ENCODE measurements at places on chromosomes 11 and 22.

- no peak for DNase-seq
Observed at GRCh38 chr11:43943372-43943930, 1.0 kb downstream of the C11orf96 start.

GRCh38 chr11:11220786-11221185 lies 132.3 kb downstream of the CSNK2A3 start:
- DNase-seq, result no peak

GRCh38 chr11:111697933-111698371 lies 68.2 kb downstream of the PPP2R1B start:
- DNase-seq, result no peak

- no peak for DNase-seq
Observed at GRCh38 chr22:29370537-29370936, 17.8 kb downstream of the AP1B1 start.

DNA sequence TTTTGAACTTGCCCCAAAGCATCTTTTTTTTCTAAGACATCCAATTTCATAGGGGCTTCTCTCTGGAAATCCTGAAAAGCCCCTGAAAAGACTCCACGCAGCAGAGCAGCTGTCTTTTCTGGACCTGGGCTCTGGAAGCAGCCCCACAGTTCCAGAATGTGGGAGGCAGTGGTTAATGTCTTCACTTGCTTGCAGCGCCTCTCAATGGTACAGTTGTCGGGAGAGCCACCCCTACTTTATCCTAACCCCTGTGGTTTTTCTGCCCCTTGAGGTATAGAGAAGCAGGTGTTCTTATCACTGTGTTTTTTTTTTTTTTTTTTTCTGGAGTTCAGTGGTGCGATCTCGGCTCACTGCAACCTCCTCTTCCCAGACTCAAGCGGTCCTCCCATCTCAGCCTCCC lies 83.4 kb upstream of the SORL1-AS1 start:
- no peak for DNase-seq

DNA sequence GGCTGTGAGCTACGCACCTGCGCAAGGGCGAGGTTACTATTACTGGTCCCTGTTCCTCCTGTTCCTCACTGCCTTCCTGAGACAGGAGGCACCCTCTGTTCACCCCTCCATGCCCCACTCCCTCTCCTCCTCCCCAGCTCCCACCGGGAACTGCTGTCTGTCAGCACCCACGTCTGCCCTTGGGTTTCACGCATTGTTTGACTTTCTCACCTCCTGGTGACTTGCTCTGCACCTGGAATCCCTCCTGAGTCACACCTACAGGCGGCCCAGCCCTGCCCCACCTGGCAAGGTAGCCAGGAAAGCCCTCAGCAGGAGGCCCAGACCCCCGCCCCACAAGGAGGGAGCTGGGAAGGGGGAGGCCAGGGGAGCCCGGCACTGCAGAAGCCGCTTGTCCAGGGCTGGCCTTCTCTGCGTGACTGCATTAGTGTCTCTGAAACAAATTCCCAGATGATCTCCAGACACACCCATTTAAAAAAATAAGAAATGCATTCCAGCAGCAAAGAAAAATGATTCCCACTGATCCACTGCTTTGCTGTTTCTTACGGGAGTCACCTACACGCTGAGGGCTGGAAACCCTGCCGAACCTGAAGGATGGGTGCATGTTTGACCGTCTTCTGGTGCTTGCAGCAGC lies 86.4 kb downstream of the CELSR1 start:
- DNase-seq, result no peak

- DNase-seq, result no peak
Observed at GRCh38 chr11:65499713-65500386, 1.0 kb downstream of the MALAT1 start.

- DNase-seq, result peak; percentile 11
Observed at GRCh38 chr11:64060861-64061444, 25.2 kb downstream of the FLRT1 start.

DNA sequence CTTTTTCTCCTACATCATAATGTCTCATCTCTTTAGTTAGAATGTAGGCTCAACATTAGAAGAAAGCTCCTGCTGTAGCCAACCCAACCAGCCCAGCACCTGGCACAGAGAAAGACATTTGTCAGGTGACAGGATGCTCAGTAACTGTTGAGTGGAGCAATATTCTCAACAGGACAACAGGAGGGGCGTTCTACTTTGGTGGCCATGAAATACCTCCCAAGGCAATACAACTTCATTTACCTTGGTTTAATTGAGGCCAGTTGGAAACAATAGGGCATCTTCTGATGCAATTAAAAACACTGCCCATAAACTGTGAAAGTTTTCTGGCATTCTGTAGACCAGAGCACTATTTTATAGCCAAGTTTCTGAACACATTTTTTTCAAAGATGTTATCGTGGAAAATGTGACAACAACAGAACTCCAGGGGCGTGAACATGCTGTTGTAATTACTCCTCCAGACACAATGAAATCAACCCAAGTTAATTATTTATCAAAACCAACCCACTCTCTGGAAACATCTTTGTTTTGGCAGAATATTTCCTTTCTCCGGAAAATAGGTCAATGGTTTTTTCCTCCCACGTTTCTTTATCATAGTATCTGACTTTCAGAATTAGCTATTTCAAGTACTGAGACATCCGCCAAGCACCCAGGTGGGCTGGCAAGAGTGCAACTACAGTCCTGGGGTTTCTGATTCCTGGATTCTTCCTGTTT lies 538.1 kb downstream of the SOX6 start:
- no peak for DNase-seq

DNA sequence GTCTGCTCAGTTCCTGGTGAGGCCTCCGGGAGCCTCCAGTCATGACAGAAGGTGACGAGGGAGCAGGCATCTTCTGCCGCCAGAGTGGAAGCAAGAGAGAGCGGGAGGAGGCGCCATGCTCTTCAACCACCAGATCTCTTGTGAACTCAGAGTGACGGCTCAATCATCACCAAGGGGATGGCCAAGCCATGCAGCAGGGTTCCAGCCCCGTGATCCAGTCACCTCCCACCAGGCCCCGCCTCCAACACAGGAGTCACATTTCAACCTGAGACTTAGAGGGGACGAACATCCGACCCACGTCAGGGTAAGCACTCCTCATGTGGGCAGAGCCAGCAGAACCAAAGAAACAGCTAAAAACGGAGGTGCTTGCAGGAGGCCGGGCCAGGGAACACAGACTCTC lies 1470.5 kb downstream of the BRD1 start:
- no peak for DNase-seq

DNA sequence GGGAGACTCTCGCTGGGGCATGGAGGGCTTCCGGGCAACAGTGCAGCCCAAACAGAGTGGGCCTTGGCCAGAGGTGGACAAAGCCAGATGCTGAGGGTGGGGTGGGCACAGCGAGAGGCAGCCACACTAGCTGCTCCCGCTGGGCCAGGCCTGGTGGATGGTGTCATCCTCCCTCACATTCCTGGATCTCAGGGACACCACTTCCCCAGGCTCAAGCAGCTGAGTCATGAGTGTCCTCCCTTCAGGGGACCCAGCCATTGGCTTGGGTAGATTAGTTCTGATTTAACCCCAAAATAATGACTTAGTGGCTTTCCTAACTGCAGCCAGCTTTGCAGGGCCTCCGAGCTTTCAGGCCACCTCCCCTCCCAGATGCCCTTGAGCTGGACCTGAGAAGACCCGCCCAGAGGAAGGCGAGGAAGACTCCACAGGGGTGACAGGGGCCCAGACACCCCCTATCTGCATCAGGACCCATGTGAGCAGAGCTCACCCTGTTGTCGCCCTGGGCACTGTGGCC lies 25.9 kb upstream of the WNT7B start:
- DNase-seq, result no peak

DNA sequence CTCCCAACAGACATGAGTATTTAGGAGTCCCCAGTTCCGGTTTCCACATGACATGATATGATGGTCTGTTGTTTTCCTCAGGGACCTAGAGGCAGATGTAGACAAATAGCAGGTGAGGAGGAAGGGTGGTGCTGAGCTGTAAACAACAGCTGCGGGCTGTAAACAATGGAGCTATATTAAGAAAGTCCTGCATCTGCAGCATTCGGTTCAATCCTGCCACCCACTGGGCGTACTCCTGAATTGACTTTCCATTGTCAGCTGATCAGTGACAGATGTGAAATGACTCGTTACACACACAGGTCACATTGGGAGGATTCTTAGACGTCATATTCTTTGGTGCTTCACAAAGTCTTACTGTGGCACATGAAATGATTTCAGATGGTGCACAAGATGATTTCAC lies 26.8 kb upstream of the RAG1 start:
- peak; percentile 27 for DNase-seq

- no peak for DNase-seq
Observed at GRCh38 chr22:35598396-35598710, 18.8 kb downstream of the MB start.

GRCh38 chr11:47332791-47333525 lies 19.5 kb downstream of the MYBPC3 start:
- DNase-seq, result no peak

DNA sequence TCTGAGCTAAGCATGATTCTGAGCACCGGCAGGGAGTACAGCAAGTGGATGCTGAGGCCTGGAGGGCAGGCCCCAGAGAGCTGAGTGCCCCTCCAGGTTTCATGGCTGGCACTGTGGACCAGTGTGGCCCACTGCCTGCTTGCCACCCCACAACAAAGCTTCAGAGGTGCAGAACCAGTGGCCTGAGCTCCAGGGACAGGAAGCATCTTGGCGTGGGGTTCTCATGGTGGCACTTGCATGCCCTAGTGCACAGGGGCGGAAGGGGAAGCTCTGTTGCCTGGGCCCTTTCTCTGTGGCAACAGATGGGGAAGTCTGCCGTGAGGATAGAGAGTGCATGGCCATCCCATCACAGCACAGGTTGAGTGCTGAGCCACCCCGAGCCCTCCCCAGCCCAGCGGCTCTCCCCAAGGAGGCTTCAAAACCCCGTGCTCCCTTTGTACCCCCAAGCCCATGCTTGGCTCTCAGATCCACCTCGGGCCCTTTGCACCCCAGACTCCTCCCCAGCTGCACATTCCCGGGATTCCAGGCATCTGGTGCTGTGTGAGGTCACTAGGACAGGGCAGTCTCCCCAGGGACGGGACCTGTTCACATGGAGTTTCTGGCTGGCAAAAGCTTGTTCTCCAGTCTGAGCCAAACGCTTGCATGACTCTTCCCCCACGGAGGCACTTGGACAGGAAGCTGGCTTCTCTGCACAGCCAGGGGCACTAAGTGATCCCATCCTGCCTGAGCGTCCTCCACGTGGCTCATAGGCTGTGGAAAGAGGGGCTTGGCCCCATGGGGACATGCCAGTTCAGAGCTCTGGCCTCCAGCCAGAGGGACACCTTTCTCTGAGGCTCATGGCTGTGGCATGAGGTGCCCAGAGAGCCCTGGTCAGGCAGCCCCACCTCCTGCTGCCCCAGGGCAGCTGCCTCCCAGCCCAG lies 4.2 kb downstream of the SLC25A1 start:
- DNase-seq, result peak; percentile 57

DNA sequence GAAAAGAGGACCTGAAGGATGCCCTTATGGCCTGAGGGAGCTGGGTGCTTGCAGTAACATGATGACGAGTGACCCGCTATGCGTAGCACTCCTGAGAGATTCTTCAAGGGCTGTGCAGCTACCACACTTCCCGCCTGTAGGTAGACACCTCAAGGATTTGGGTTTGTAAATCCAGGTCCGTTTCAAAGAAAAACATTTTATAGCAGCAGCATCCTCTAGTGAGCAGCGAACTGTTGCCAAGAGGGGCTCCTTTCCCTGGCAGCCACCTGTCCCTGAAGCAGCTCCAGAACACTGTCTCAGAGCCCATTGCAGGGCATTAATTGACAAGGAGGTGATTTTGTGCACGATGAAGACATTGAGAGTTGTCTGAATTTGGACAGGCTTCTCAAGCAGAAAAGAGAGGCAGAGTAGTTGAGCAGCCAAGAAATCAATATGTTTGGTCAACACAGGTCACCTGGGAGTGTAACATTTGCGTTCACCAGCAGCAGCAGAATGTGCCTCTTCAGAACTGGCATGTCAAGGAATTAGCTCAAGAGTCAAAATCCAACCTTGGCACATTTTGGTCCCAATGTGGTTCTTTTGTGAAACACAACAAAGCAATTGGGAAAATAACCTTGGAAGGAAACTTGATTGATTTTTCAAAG lies 209.8 kb upstream of the MTNR1B start:
- DNase-seq, result no peak

- DNase-seq, result no peak
Observed at GRCh38 chr11:73047773-73048371, 94.2 kb downstream of the FCHSD2 start.

DNA sequence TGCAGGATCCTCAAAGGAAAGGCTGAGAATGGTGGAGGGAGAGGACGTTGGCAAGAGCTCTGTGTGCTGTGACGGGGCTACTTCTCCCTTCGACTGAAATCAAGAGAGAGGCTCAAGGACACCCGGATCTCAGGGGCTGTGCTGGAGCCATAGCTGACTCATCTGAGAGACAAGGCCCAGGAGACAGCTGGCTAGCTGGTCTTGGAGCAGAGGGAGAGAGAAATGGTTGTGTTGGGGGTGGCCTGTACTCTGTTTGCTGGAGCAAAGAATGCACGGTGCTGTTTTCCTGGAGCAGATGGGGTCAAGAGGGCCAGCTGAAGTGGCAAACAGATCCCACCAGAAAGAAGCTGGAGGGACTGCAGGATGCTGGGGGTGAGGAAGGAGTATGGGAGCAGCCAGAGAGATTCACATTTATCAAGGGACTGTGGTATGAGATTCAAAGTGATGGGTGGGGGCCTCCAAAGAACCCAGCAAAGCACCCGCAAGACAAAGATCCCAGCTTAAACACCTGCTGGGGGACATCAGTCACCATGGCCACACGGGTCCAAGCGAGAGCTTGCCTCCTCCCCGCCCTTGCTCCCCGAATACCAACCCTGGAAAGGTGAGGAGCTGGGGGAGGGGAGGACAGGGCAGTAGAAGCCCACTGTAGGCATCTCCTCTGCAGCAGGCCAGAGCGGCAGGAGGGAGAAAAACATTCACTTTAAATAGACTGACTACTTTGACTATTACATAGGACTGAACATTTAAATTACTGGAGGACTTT lies 40.8 kb downstream of the MAP6 start:
- no peak for DNase-seq
